ENCODE measurements at places on chromosomes 4 and X.

DNA sequence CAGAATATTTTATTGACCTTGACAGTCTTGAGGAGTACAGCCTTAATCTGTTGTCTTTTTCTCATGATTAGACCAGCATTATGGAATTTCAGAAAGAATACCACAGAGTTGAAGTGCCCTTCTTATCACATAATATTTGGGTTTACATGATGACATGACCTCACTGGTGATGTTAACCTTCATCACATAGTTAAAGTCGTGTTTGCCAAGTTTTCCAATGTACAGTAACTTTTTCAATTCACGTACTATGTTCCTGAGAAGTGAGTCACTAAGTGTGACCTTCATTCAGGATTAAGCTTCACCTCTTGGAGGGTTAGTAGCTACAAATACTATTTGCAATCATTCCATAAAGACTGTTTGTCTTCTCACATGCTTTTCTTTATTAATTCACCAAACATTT, 52.1 kb downstream of the RAB40A start:
- DNase-seq: no peak

- no peak for DNase-seq
Measured at GRCh38 chr4:90845777-90846176, 718.6 kb downstream of the CCSER1 start.

GRCh38 chr4:123672987-123673386, 276.4 kb downstream of the SPRY1 start:
- DNase-seq: no peak

DNA sequence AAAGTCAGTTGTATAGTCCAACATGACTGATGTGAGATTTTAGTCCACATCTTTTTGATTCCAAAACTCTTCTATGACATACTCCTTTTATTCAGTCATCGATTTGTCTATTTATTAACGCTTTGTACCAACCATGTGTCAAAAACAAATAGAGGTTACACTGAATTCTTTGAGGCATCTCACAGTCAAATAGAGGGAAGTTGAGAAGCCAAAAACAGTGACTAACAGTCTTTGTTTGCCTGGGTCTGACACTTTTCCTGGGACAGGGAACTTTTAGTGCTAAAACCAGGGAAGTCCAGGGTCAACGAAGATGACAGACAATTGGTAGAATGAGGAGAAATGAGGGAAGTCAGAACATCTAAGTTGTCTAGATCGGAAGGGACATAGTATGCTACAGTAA, 169.9 kb upstream of the HS3ST1 start:
- no peak for DNase-seq

DNA sequence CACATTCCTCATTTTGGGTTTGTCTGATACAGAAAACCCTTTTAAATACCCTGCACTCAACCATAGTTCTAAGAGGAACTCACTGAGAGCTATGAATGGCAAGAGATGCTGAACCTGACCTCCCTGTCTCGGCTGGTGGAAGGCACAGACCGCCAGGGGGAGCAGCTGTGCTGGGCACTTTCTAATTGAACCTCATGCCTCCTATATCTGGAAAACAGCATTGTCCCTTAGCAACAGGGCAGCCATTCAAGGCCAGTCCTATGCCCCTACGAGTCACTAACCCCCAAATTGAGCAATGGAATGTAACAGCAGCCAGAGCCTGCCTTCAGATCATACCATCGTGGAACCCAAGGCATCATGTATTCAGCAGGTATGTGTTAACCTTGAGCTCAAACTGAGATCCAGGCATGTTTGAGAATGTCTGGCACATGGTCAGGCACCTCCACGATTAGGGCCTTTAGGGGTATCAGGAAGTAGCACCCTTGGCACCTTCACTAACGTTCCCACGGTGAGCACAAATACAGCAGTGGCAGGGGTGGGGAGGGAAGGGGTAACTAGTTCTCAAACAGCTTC, 5.1 kb downstream of the USP27X start:
- peak; percentile 52 for DNase-seq

DNA sequence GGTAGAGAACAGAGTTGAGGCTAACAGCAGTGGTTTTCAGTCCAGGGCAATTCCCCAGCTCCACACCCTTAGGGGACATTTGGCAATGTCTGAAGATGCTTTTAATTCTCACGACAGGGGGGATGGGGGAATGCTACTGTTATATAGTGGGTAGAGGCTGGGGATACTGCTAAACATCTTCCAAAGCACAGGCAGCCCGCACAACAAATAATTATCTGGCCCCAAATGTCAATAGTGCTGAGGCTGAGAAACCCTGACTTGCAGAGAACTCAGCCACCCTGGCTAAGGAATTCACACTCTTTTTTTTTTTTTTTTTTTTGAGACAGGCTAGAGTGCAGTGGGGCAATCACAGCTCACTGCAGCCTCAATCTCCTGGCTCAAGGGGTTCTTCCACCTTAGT, 60.6 kb downstream of the POLR2B start:
- no peak for DNase-seq
